Naive B cell (primary cell): ENCODE measurements at places on chromosomes 12 and 14.
A peak's percentile ranks its signal among the peaks of the same experiment; 100 is the strongest.

GRCh38 chr12:80894179-80894578 lies 43.6 kb downstream of the LIN7A start:
- no peaks in the 10 kb centered on the region for H3K36me3 ChIP-seq
- H3K27me3 ChIP-seq = no peaks in the 10 kb centered on the region

- no peaks in the 10 kb centered on the region for H3K4me1 ChIP-seq
- no peak overlapping the region for H3K27ac ChIP-seq
- H3K27me3 ChIP-seq = no peaks in the 10 kb centered on the region
- DNase-seq = no peak
Observed at GRCh38 chr12:38544330-38545066, 227.9 kb downstream of the ALG10B start.

DNA sequence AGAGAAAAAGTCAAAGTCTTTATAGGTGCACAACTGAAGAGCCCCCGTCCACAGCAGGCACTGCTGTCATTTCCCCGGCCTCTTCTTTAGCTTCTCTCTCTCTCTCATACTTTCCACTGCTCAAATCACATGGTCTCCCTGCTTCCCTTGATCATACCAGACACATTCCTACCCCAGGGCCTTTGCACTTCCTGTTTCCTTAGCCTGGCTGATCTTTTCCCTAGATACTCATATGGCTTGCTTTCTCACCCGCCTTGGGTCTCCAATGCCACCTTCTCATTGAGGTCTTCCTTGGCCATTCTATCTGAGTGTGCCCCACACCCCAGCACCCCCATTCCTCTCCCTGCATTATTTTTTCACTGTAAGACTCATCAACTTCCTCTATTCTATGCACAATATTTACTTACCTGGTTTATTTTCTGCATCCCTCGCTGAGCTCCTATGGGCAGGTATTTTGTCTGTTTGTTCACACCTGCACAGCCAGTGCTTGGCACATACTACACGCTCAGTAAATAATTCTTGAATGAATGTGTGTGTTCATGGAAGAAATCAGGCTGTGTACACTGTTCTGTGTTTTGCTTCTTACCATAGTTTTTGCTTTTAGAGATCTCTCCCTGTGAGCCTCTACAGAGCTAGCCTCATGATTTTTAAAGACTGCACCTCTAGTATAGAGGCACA lies 31.9 kb downstream of the SERPINA1 start:
- H3K27ac ChIP-seq = no peak overlapping the region
- H3K4me3 ChIP-seq = no peak overlapping the region
- no peaks in the 10 kb centered on the region for H3K4me1 ChIP-seq
- DNase-seq = no peak

GRCh38 chr14:72752034-72752412 lies 141.9 kb downstream of the DPF3 start:
- peak; percentile 51 for DNase-seq
- H3K27me3 ChIP-seq = no peaks in the 10 kb centered on the region
- peak overlapping the region; percentile 16 for H3K4me3 ChIP-seq

DNA sequence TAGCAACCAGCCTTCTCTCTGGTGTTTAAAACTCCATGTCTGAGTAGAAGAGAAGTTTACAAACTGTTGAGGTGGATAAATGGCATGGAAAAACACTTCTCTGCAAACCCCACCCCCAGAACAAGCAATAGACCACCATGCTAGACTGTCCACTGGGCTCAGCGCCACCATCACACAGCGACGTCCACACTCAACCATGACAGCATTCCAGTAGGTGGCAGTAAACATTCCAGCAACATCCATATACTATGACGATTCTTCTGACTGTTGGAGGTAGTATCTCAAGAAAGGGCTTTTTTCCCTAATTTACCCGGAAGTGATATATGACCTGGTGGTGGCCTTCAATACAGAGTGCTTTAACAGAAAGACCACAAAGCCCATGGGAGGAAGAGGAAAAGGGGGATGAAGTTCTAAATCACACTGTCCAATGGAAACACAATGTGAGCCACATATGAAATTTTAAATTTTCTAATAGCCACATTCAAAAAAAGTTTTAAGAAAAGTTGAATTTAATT lies 152.2 kb downstream of the SLC15A4 start:
- H3K27me3 ChIP-seq = peaks cover 10% of the 10 kb centered on the region
- H3K27ac ChIP-seq = peak overlapping the region; percentile 59
- no peaks in the 10 kb centered on the region for H3K36me3 ChIP-seq
- no peak for DNase-seq
- no peak overlapping the region for H3K4me3 ChIP-seq

- H3K27ac ChIP-seq = no peak overlapping the region
- H3K4me3 ChIP-seq = no peak overlapping the region
Observed at GRCh38 chr12:70590051-70590450, 47.2 kb downstream of the PTPRB start.

DNA sequence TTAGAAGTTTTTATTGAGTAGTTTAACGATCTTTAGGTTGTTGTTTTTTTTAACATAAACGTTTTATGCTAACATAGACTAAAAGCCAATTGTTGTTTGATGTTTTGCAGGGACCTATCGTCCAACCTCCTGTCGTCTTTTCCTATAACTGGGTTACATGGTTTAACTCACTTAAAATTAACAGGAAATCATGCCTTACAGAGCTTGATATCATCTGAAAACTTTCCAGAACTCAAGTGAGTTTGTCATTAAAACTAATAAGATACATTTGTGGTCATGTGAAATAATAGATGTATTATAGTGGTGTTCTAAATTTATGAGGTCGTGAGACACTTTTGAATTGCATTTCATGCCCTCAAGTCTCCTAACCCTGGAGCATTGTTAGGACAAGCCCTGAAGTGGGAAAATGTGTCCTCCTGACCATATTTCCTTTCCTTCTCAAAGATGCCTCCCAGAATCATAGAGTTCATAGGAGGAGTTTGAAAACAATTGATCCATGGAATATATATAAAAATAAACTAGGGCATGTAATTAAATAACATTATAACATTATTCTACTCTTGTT lies 84.9 kb downstream of the ZFC3H1 start:
- no peaks in the 10 kb centered on the region for H3K27me3 ChIP-seq
- H3K27ac ChIP-seq = no peak overlapping the region
- no peak overlapping the region for H3K4me3 ChIP-seq
- no peak for DNase-seq
- H3K36me3 ChIP-seq = no peaks in the 10 kb centered on the region

DNA sequence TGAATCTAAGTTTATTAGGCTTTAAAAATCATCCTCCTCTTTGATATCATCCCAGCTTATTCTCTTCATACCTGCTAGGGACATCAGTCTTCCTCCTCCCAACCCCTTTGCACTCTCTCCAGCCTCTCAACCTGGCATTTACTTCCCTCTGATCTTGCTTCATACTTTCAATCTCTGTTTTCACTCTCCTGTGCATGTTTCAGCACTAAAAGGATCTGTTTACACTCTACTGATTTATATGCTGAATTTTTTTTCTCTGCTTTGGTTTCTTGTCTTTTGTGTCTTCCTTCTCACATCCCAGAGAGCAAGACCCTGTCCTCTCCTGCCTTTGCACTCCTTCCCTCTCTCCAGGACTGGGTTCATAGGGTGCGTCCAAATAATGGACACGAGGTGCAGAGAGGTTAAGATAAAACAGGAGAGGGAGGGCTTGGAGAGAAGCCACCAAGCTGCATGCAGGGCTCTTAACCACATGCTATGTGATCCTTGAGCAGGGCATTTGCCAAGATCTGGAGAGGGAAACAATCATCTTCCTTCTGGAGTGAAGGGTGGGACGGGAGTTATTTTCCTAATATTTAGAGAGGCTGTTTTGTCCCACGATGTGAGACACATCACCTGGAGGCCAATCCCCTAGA lies 3.0 kb upstream of the CISTR start:
- DNase-seq = no peak
- H3K36me3 ChIP-seq = no peaks in the 10 kb centered on the region
- H3K27ac ChIP-seq = no peak overlapping the region
- H3K4me1 ChIP-seq = peaks cover 28% of the 10 kb centered on the region

DNA sequence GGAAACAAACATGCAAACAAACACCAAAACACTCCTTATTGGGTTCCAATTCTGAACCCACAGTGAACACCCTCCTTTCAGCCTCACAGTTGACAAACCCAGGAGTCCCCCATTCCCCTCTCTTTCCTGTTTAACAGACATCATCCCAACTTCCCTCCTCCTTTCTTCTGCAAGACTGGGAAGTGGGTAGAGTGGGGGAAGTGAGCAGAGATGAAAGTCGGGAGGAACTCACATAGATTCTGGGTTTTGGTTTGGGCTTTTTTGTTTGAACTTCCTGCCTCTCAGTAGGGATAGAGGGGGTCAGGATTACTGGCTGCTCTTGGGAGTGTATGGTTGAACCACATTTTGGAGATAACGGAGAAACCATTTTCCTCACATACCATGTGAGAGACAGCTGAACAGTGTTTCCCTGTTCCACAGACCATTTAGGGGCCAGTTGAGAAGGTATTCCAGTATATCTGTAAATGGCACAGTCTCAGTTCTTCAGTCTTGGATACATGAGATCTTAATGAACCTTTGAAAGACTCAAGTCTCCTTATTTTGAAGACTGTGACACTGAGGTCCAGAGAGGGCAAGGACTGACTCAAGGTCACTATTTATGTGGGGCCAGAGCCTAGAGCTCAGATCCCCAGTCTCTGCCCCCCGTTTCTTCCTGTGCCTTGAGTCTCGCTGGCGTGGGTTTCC lies 3.9 kb upstream of the GPR84 start:
- DNase-seq = no peak
- H3K36me3 ChIP-seq = no peaks in the 10 kb centered on the region
- H3K4me3 ChIP-seq = peak overlapping the region; percentile 37
- H3K27ac ChIP-seq = no peak overlapping the region
- no peaks in the 10 kb centered on the region for H3K27me3 ChIP-seq
- H3K4me1 ChIP-seq = peaks cover 23% of the 10 kb centered on the region

GRCh38 chr12:65953631-65954030 lies 129.3 kb downstream of the HMGA2 start:
- DNase-seq = no peak
- H3K4me1 ChIP-seq = no peaks in the 10 kb centered on the region
- no peaks in the 10 kb centered on the region for H3K27me3 ChIP-seq
- no peak overlapping the region for H3K27ac ChIP-seq
- no peak overlapping the region for H3K4me3 ChIP-seq

GRCh38 chr12:89933911-89934310 lies 225.3 kb upstream of the ATP2B1 start:
- no peak for DNase-seq
- H3K27ac ChIP-seq = no peak overlapping the region
- H3K27me3 ChIP-seq = no peaks in the 10 kb centered on the region
- H3K36me3 ChIP-seq = peaks cover 11% of the 10 kb centered on the region
